ENCODE measurements at places on chromosomes 5 and 9.

- DNase-seq, result no peak
These were observed 264.0 kb upstream of the ITGA1 start for GRCh38 chr5:52523701-52524100.

DNA sequence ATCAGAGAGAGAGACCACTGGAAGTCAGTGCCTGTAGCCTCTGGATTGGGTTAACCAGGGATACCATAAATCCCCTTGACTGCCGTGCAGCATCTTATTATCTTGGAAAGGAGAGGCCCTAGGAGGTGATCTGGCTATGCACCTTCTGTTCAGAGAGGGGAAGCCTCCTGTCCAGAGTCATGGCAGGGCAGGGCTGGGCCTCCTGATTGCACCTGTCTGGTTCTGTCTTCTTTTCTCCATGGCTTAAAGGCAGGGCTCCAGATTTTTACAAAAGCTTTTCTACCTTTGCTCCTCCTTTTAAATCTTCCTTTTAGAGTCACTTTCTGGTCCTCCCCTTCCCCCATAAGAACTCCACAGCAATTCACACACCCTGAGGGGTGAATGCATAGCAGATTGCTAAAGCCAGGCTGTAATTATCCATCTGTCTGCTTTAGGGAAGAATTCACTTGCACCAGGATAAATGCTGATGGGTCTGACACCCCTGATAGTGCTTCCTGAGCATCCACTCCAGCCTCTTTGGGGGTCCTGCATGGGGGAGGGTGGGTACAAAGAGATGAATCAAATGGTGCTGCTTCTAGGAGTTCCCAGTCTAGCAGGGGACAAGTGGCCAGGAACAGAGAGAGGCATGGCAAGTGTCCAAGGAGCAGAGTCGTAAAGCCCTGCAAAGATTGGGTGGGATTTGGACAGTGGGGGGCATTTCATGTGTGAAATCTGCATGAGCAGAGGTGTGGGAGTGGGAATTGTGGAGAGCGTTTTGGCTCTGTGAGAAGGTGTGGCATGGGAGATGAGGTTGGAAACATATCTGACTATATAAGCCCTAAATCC is 141.3 kb upstream of the ALDH1B1 start:
- DNase-seq, result no peak

DNA sequence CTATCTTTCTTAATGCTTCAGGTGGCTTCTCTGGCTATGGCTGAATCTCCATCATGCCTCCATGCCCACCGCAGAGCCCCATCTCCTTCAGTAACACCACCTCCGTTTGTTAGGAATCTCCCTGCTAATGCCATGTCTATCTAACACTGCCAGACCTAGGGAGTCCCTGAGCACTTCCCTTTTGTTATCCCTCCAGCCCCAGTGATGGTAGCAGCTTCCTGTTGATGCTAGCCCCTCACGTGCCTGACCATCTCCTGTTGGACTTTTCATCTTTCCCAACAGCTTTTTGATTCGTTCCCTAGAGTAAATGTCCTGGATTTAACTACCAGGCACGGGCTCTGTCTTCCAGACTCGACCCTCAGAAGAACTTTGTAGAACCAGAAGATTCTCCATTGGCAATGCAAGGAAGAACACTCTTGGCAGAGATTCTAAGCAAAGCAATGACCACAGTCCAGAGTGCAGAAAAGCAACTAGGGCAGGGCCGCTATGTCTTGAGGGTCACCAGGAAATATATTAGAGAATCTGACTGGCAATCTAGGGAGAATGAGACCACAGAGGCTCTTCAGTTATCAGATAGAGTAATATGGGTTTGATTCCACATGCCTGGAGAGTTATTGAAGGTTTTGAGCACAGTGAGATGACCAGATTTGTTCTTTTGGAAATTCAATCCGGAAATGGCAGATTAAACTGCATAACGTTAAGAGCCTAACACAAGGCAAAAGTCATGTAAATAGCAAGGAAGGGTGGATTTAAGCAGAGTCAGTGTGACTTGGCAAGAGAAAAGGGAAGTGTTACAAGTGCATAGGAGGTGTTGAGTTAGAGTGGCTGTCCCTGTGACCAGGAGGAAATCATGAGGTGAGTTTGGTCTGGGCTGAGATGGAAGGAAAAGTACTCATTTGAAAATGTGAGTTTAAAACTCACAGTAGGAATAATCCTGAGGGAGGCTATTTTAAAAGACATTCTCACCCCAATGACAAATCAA is 555.2 kb downstream of the ACTL7B start:
- no peak for DNase-seq

- no peak for DNase-seq
These were observed 280.4 kb downstream of the PBX3 start for GRCh38 chr9:126027566-126027965.

- no peak for DNase-seq
These were observed 733.8 kb downstream of the BRINP1 start for GRCh38 chr9:118635416-118635815.

DNA sequence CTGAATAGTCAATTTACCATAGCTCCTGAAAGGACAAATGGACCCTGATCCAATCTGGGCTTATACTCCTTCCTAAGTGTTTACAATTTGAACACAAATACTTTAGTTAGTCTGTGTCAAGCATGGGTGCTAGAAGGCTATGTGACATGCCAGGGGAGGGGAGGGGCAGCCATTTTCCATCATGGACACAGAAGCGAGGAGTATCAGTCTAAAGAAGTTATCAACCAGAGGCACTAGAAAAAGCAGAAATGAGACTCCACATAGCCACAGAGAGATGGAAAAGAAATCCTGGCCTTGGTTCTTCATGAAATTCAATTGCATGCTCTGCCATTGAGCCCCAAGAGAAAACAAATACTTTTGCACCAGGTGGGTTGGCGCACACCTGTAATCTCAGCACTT is 61.8 kb downstream of the NR6A1 start:
- DNase-seq, result no peak

DNA sequence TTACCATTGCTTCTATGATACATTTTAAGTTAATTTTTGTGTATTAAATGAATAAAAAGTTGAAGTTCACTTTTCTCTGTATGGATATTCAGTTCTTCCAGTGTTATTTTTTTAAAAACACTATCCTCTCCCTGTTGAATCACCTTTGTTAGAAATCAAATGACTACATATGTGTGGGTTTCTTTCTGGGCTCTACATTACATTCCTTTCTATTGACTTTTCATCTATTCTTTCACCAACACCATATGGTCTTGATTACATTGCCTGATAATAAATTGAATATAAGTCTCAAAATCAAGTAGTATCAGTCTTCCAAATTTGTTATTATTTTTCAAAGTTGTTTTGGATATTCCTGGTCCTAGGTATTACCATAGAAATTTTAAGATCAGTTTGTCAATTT is 7.3 kb upstream of the RASEF start:
- no peak for DNase-seq

GRCh38 chr5:78896132-78896531 is 89.0 kb downstream of the ARSB start:
- no peak for DNase-seq

GRCh38 chr9:100397529-100398266 is 29.2 kb upstream of the MSANTD3 start:
- DNase-seq, result no peak

- no peak for DNase-seq
These were observed 4.2 kb downstream of the FAM193B start for GRCh38 chr5:177550122-177550521.
